ENCODE measurements at places on chromosomes 2 and 18.

DNA sequence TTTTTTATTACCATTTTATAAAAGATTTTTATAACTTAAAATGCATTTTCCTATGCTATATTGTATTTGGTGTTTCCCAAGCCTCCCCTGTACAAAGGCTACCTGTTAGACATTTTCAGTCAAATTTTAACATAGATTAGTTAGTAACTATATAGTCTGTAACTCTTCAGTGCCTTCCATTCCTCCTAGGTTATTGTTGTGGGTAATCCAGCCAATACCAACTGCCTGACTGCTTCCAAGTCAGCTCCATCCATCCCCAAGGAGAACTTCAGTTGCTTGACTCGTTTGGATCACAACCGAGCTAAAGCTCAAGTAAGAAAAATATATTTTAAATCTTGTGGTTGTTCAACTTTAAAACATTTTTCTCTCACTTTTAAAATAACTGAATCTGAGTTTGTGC lies 10.2 kb downstream of the MDH1 start:
- DNase-seq: no peak

DNA sequence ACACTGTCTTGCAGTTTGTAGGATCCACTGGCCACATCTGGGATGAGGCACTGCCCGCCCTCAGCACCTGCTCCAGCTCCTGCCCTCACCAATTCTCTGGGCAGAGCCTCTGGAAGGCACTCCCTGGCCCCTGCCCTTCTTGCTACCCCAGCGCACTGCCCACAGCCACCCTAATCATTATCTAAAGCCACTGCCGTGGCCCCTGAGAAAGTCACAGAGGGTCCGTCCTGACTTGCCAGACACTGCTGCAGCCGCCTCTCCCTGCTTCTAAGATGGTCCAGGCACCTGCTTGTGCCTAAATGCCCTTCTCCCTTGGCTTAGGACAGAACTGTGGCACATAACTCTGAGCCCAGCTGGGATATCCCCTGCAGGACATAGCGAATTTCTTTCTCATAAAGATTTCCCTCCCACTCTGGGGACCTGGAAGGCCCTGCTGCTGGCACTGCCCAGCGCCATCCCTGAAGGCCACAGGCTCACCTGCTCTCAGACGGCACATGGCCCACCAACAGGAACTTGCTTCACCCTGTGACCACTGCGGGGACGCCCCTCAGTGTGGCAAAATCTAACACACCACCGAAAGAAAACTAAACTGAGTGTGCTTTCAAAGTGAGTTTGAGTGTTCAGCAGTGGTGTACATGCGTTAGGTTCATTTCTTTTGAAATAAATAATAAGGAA lies 244.9 kb downstream of the HDAC4 start:
- DNase-seq: no peak

GRCh38 chr18:79423211-79424007 lies 27.7 kb downstream of the NFATC1 start:
- DNase-seq: no peak

GRCh38 chr2:218082586-218083351 lies 13.7 kb downstream of the RUFY4 start:
- DNase-seq: no peak

DNA sequence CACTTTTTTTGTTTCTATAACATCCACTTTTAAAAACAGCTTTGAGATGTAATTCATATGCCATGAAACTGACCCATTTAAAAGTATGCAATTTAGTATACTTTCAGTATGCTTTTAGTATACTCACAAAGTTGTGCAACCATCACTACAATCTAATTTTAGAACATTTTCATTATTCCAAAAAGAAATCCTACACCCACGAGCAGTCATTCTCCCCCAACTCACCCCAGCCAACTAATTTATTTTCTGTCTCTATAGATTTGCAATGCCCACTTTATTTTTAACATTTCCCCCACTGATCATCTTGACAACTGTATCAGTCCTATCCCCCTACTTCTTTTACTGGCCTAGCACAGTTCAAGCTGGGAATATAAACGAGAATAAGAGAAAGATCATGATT lies 39.1 kb downstream of the FAM98A start:
- DNase-seq: no peak

DNA sequence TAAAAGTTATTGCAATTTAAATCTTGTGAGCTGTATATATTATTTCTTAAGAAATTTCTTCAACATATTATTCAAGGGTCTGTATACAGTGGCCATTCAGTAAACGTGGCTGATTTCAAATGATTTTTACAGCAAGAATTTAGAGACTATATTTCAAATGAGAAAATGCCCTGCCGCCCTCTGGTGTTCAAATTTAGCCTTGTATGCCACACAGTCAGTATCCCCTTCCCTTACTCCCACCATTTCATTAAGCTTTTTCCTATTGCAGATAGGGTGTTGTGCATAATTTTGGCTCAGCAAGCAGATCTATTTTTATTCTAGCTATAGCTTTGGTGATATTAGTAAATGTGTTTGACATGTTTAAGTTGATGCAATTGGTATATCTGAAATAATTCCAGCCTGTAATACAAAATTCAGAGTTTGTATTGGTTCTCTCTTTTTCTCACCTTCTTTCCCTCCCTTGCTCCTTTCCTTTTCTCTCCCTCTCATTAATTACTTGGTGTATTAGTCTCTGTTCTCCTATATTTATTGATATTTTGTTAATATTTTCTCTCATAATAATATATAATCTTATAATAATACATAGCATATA lies 22.8 kb upstream of the SCN7A start:
- peak; percentile 22 for DNase-seq

DNA sequence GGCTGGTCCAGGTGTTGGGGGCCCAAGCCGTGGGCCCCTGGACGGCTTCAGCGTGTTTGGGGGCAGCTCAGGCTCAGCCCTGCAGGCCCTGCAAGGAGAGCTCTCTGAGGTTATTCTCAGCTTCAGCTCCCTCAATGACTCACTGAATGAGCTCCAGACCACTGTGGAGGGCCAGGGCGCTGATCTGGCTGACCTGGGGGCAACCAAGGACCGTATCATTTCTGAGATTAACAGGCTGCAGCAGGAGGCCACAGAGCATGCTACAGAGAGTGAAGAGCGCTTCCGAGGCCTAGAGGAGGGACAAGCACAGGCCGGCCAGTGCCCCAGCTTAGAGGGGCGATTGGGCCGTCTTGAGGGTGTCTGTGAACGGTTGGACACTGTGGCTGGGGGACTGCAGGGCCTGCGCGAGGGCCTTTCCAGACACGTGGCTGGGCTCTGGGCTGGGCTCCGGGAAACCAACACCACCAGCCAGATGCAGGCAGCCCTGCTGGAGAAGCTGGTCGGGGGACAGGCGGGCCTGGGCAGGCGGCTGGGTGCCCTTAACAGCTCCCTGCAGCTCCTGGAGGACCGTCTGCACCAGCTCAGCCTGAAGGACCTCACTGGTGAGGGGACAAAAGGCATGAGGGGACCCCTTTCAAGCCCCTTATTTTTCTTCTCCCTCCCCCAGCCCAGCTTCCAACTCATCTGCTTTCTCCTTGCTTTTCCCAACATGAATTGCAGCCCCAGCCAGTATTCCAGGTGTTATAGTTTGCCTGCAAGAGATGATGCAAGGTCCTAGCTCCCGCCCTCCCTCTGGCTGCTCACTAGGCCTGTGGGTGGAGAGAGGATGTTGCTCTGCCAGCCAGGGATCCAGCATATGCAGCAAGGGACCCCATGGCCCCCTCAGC lies 2.9 kb upstream of the KHK start:
- no peak for DNase-seq

DNA sequence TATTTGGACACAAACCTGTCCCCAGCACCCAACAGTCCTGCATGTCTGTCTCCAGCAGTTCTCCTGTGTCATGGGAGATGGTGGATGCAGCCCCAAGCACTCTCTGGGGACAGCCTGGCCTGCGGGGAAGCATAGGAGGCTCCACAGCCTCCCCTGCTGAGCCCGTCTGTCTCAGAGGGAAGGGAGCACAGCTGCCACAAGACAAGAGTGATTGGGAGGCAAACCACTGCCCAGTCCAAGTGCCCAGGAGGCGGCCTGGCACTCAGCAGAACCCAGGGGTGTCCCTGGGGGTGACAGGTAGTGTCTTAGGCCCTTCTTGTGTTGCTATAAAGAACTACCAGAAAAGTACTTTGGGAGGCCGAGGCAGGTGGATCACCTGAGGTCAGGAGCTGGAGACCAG lies 211.2 kb upstream of the MYT1L start:
- DNase-seq: no peak

DNA sequence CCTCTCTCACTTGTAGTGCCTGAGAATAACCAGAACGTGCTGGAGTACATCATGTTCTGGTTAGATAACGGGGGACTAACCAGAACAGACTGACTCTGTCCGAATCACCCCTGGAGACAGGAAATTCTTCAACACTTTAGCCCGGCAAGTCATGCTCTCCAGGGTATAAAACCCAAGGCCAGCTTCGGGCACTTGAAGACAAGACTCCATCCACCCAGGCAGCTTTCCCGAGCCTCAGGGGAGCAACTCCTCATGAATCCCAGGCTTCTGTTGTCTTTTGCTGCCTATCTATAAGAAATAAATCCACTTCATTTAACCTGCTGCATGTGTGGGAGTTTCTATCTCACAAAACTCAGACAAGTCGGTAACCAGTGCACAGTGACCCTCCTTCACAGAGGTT lies 99.6 kb downstream of the KCNF1 start:
- DNase-seq: no peak

GRCh38 chr2:164928101-164928673 lies 27.1 kb downstream of the SLC38A11 start:
- no peak for DNase-seq

DNA sequence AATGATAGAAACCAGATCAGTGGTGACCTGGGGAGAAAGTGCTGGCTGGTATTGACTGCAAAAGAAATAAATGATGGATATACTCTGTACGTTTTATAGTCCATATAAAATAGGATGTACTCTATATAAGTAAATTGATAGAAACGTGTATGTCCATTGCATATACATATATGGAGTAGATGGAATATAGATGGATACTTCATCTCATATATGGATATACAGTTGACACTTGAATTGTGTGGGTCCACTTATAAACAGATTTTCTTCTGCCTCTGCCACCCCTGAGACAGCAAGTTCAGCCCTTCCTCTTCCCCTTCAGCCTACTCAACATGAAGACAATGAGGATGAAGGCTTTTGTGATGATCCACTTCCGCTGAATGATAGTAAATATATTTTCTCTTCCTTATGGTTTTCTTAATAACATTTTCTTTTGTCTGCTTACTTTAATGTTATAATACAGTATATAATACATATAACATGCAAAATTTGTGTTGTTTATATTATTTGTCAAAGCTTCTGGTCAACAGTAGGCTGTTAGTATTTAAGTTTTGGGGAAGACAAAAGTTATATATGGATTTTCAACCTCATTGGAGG lies 76.1 kb upstream of the MYCN start:
- no peak for DNase-seq

DNA sequence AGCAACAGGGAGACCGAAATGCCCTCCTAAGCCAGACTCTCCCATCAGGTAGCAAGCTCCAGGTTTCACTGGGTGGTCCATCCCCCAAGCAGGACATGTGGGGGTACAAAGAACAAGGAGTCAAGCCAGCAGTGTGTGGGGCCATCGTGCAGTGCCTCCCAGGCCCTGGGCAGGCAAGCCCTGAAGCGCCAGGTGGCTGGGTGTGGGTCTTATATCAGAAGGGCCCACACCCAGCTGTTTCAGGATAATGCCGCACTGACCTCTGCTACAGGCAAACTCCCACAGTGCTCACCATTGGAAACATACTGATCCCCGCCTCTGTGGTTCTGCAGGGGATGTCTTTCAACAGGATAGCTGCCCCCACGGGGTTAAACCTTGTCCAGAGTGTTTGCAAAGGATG lies 174.2 kb upstream of the SMAD2 start:
- no peak for DNase-seq

GRCh38 chr2:120298173-120298835 lies 45.7 kb downstream of the RALB start:
- DNase-seq: no peak

DNA sequence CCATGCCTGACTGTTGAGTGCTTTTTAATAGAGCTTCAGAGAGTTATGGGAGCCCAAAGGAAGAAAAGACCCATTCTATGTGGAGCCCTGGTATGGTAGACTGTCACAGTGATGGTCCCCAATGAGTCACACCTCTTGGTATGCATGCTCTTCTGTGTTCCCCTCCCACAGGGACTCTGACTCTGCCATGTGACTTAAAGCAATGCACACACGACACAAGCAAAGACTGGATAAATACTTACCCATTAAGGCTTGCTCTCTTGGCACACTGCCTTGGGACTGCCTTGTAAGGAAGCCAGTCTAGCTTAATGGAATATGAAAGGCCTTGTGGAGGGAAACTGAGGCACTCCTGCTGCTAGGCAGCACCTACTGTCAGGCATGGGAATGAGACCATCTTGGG lies 16.7 kb upstream of the DTNB start:
- no peak for DNase-seq

DNA sequence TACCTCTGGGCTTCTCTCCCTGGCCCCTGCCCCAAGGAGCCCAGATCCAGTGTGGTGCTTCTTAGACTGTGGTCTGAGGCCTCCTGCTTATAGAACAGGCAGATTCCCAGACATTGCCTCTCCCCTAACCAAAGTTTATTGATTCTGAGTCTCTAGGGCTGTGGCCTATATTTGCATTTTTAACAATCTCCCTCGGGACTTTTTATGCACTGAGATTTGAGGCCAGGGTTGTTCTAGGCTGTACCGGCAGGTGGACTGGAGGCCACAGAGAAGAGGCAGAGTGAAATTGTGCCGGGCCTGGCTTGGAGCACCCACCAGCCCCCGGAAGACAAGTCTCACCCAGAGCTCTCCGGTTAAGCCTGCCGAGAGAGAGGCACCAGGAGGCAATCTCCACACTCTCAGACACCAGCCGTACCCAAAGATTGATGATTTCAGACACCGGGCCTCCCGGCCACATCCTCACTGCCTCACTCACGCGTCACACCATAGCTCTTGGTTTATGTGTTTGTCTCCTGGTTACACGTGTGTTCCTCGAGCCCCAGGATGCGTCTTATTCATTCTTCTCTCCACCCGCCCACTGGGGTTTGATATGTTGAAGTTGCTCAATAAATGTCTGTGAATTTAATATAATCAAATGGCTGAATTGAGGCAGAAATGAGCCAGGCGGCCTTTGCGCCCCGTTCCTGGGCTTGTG lies 203.7 kb downstream of the KLHL29 start:
- DNase-seq: peak; percentile 61

DNA sequence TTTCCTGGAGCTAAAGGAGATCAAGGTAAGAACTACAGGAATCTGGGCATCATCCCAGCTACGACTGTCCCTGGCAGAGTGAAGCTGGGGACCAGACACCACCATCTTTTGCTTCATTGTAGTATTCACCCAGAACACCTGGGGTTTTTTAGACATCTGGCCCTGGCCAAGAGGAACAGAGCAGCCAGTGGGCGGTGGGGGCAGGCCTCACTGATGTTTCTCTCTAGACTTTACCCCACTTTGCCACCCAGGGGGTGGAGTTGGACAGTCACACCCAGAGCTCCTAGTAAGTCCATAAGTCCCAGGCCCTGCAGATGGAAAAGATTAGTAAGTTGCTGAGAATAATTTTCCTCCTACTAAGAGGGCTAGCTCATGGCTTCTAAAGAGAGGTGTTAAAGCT lies 39.6 kb downstream of the MARCO start:
- DNase-seq: no peak

GRCh38 chr2:240322231-240322955 lies 113.1 kb upstream of the GPC1 start:
- DNase-seq: no peak
